ENCODE measurements at places on chromosomes 6 and 20. TPM values are rescaled to one million over a fixed set of nuclear protein-coding genes. Genes with fewer than 3 reads are reported as not detected.

GRCh38 chr20:24763386-24764026, 185.6 kb upstream of the CST7 start:
- DNase-seq, result peak; percentile 17
- H3K4me3 ChIP-seq, result no peak overlapping the region
- H3K36me3 ChIP-seq, result no peaks in the 10 kb centered on the region
- no peaks in the 10 kb centered on the region for H3K4me1 ChIP-seq
- H3K27me3 ChIP-seq, result peaks cover 5% of the 10 kb centered on the region

GRCh38 chr20:64038224-64038564, 2.2 kb downstream of the C20orf204 start:
- H3K4me3 ChIP-seq, result peak overlapping the region; percentile 50
- H3K27ac ChIP-seq, result peak overlapping the region; percentile 23
- peak; percentile 69 for DNase-seq
- peaks cover 59% of the 10 kb centered on the region for H3K4me1 ChIP-seq

DNA sequence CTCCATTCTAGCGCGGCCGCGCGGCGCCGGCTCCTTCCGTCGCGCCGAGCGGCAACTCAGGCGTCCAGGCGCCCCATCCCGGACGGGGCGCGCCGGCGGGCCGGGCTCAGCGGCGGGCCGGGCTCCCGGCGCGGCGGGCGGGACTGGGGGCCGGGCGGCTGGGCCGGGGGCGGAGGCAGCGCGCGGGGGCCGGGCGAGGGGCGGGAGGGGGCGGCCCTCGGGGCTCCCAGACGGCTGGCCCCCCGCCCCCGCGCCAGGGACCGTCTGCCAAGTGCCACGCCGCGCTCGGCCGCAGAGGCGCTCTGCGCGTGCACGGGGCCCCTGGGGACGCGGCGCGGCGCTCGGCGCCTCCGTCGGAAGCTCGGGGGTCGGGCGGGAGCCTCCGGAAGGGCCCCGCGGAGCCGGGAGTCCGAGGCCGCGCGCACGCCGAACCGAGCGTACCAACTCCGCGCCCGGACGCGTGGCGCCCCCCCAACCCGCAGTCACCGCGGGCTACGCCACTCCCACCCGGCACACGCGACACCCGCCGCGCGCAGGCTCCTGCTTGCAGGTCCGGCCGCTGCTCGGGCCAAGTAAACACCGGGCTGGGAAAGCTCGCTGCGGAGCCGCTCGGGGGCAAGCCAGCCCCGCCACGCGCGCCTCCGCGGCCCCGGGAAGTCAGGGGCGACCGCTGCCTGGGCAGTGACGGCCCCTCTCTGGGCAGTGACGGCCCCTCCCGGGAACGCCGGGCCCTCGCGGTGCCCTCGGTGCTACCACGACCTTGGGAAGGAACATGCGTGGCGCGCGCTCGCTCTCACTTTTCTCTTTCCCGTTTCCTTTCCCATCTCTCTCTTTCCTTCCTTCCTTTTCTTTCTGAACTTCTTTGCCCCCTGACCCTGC, at the start of gene PREX1:
Gene PREX1 (minus strand): TSS at position 145 of the 879 bp plus-strand sequence. CDS start 139 bp downstream, at position 6.
- H3K27me3 ChIP-seq, result no peaks in the 10 kb centered on the region
- peak within 1 kb of the TSS; percentile 84 for H3K27ac ChIP-seq
- peak; percentile 93 for DNase-seq
- peak within 1 kb of the TSS; percentile 74 for H3K4me3 ChIP-seq

DNA sequence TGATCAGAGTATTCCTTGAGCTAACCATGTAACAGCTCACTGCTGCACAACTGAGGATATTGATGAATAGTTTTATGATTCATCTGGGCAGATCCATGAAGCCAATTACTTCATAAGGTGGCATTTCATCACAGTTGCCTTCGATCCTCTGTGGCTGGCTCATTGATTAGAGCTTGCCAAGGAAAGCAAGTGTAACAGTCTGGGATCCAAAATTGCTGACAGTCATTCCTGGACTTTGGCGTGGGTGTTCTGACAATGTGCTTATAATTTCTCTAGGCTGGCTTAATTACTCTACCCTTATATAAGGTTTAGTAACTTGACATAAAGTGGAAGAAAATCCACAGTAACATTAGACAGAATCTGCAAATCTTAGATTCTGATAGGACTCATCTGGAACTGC, 551.3 kb upstream of the CDH4 start:
- H3K36me3 ChIP-seq, result no peaks in the 10 kb centered on the region
- no peaks in the 10 kb centered on the region for H3K4me1 ChIP-seq
- no peak overlapping the region for H3K4me3 ChIP-seq
- H3K27ac ChIP-seq, result no peak overlapping the region

SLC22A2 gene
- total RNA-seq, result not detected

- H3K27ac ChIP-seq, result no peak overlapping the region
- no peak for DNase-seq
- no peak overlapping the region for H3K4me3 ChIP-seq
- no peaks in the 10 kb centered on the region for H3K27me3 ChIP-seq
These were observed 80.7 kb downstream of the ANKS1A start for GRCh38 chr6:34969662-34970265.

GRCh38 chr6:35391240-35391968, 49.0 kb downstream of the PPARD start:
- H3K4me1 ChIP-seq, result peaks cover 20% of the 10 kb centered on the region
- no peak overlapping the region for H3K4me3 ChIP-seq
- peak; percentile 38 for DNase-seq
- H3K36me3 ChIP-seq, result peaks cover 3% of the 10 kb centered on the region
- H3K27me3 ChIP-seq, result no peaks in the 10 kb centered on the region
